ENCODE measurements at places on chromosomes 16 and 17.

DNA sequence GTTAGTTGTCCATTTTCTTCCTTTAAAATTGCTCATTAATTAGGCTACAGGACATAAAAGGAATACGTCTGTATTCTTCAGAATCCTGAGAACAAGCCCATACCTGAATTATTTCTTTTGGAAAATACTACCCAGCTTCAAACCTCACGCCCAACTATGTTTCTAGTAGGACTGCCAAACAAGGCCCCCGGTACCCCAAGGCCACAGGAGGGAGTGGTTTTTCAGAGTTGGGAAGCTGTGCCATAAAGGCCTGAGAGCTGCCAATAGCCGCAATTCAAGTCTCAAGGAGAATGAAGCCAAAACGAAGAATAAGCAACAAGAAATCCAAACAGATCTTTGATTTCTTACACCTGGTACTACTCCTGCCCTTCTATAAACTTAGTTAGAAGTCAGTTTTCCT, 48.3 kb downstream of the UBE2G1 start:
- no peak for DNase-seq

DNA sequence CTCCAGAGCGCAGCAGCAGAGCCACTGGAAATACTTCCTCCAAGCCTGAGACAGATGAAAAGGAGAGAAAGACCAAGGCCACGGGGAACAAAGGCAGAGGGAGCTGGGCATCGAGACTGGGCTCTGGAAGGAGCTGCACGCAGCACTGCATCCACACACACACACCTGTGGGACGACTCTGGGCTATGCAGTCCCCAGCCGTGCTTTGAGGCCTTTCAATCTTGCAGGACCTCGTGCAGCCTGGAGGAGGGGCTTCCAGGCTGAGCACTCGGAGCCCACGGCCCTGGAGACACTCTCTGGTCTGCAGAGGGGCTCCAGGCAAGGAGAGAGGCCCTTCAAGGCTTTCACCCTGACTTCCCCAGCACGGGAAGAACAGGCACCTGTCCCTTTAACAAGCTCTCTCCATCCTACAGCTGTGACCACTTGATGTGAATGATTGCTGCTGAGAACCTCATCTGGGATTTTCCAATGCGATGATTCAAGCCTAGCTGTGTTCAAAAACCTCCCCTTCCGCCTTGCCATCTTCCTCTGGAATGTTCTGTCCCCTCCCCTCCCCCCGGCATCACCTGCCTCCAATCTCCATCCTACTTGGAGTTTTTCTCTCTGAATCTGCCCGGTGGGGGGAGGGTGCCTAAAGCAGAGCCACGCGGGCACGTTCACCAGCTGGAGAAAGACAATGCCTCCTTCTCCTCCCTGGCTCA, 37.5 kb downstream of the RBFOX3 start:
- no peak for DNase-seq

DNA sequence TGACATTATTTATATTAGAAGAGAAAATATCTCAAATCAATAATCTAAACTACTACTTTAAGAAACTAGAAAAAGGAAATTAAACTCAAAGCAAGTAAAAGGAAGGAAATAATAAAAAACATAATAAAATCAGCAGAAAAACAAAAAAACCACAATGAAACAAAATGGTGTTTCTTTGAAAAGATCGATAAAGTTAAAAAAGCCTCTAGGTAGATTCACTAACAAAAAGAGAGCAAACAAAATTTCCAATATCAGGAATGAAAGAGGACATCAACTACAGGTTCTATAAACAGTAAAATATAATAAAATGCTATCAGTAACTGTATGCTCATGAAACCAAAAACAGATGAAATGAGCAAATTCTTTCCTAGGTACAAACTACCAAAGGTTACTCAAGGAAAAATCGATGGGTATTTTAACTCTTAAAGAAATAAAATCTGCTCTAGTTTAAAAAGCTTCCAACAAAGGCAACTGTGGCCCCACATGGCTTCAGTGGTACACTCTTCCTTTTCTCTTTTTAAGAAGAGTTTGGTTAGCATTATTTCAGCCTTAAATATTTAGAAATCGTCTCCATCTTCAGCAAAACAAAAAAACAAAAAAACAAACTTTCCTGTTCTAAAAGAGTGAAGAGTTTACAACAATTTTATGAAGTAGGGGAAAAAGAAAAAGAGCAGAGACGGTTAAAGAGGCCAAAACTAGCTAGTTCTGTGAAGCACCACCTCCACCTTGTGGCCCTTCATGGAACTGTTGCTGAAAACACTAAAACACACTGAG, 102.2 kb downstream of the TRIM37 start:
- peak; percentile 45 for DNase-seq

- DNase-seq = no peak
Observed at GRCh38 chr16:68893710-68894705, 50.7 kb downstream of the TANGO6 start.

- DNase-seq = peak; percentile 48
Observed at GRCh38 chr17:71237903-71238538, 882.8 kb upstream of the SOX9 start.

Measured in NCI-H1105 treated with DMSO at 0.1 percent for 48 hours (cell line).